ENCODE measurements at places on chromosomes 16 and 17. TPM values are rescaled to one million over a fixed set of nuclear protein-coding genes. Genes with fewer than 3 reads are reported as not detected.

The NRN1L gene
- total RNA-seq: 0.83 TPM

The RNF222 gene
- 0.11 TPM for total RNA-seq

The RASD1 gene
- total RNA-seq: 0.74 TPM

The EEF2KMT gene
- 20.5 TPM for total RNA-seq

The GPR179 gene
- total RNA-seq: not detected

The PEMT gene
- 51.7 TPM for total RNA-seq

The CFAP119 gene
- total RNA-seq: 3.8 TPM

The KRTAP3-1 gene
- total RNA-seq: not detected

- no peak for DNase-seq
Observed at GRCh38 chr17:40295488-40296436, 8.1 kb downstream of the CDC6 start.

GRCh38 chr16:50640919-50641817 is 39.9 kb downstream of the SNX20 start:
- no peak for DNase-seq

- DNase-seq: no peak
Observed at GRCh38 chr16:68131813-68132706, 46.9 kb downstream of the NFATC3 start.

DNA sequence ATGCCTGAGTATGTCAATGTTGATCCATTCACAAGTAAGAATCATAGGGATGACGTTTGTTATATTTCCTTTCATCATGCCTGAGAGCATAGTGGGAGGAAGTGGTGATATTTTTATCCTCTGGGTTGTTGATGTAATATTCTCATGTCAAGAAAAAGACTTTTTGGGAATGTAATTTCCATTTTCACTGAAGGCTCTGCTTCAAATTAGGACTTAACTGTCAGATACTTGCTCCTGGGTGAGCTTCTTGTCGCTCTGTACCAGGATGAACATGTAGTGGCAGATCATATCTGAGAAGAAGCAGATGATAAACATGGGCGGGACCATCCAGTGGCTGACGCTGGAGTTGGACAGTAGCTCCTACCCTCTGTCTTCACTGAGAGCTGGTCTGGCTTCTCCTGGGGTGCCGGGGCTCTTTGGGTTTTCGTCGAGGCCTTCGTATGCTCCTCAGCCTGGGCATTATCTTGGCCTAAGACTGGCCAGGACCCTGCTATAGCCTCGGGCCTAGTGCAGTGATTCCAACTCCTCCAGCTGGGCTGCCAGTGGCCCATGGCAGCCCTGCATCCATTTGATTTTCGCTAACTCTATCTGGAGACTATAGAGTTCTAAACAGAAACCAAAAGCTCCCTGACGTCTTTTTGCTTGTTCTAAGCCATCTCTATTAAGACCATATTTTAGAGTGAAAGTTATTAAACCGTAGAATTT is 19.7 kb downstream of the CYB5B start:
- DNase-seq: peak; percentile 19

GRCh38 chr17:43354371-43354770 is 44.4 kb upstream of the ARL4D start:
- DNase-seq: no peak

DNA sequence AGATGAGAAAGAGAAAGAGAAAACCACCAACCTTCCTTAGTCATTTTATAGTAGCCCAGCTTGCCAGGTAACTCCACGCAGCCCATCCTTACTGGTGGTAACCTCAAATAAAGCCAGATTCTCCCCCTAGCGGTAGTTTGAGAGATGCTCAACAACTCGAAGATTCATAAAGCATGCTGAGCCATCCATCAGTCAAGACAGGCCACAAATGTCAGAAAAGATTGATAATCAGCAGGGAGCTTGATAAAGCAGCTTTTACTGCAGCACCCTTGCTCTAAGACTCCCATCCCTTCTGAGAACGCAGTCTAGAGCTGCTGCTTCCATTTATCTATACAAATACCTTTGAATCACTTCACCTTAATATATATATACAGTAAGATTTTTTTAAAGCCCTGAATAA is 451.5 kb upstream of the HSBP1 start:
- DNase-seq: peak; percentile 24

GRCh38 chr17:63474174-63474573 is 2.7 kb upstream of the ACE start:
- DNase-seq: no peak

DNA sequence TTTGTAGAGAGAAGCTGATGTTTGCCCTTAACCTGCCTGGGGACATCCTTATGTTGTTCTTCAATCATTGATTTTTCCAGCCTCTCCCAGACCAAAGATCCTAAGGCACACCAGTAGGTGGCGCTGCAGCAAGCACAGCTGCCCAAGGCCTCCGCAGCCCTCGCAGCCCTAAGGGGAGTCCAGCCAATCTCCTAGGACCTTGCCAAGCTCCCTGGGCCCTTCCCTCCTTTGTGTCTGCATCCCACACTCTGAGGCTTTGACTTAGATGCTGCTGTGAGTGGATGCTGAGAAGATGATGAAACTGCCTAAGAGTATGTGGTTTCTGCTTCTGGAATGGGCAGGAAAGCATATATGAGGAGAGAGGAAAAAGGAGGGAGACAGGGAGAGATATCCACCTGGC is 47.1 kb downstream of the SPACA3 start:
- DNase-seq: peak; percentile 34

GRCh38 chr17:78048346-78049292 is 79.9 kb downstream of the TMC6 start:
- no peak for DNase-seq

DNA sequence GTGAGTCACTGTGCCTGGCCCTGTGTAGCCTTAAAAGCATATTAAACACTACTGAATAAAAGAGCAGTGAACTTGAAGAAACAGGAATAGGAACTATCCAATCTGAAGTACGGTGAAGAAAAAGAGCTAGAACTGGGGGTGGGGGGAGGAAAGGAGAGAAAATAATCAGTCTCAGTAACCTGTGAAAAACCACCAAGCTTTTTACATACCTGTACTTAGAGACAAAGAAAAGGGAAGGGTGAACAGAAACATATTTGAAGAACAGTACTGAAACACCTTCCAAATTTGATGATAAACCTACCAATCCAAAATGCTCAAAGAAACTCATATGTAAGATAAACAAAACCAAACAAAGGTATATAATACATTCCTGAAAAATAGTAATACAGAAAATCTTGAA is 77.5 kb downstream of the USP32 start:
- no peak for DNase-seq

GRCh38 chr17:27776882-27777624 is 23.3 kb downstream of the NOS2 start:
- DNase-seq: no peak

- no peak for DNase-seq
Observed at GRCh38 chr17:45718791-45719190, 65.3 kb upstream of the CRHR1 start.

DNA sequence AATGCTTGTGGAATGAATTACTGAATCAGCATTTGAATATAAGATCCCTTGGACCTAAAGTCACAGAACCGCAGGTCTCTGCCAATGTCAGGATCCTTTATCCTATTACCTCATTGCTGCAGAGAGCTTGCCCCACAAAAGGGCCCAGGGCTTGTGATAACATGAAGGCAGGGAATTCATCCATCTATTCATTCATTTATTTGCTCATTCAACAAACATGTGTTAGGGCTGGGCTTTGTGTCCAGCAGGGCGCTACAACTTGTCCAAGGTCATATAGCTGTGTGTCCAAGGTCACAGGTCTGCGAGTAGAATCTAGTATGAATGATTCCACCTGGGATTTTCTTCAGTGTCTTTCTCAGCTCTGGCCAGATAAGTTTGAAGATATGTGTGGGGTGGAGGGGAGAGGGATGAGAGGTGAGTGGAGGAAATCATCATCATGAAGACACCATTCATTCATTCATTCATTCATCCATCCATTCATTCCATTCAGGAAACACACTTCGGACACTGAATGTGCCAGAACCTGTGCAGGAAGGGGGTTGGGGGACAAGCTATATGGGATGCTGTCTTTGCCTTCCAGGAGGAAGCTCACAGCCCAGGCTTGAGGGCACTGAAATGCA is 1.3 kb upstream of the UNC45B start:
- no peak for DNase-seq

- no peak for DNase-seq
Observed at GRCh38 chr16:78576941-78577340, 477.5 kb downstream of the WWOX start.

DNA sequence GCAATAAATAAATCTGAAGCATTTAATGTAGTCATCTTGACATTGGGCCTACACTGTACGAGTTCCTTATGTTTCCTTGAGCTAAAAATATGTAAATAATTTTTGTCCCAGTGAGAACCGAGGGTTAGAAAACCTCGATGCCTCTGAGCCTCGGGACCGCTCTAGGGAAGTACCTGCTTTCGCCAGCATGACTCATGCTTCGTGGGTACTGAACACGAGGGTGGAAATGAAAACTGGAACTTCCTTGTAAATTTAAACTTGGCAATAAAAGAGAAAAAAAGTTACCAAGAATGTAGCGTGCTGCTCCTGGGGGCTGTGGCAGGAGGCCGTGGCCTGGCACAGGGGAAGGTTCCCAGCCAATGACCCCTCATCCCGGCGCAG is 74.1 kb downstream of the SOCS1 start:
- DNase-seq: peak; percentile 59

DNA sequence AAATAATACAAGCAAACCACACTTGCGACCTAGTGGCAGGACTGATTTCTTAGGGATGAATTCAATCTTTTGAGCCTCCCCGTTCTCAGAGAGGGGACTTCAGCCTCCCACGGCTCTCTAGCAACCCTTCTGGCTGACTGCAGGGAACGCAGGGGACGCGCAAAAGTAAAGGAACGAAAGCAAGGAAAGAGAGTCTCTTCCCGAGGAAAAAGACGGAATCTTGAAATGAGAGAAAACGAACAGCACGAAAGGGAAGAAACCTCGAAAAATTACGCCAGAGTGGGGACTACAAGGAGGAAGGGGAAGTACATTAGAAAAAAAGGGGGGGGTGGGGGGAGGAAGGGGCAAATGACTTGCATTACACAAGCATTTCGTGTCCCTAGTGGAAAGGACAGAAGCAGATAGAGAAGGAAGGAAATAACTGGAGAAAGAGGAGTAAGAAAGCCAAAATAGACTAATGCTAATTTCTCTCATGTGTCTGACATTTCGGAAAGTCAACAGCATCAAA is 1.2 kb downstream of the GRB2 start:
- peak; percentile 68 for DNase-seq

GRCh38 chr16:67247192-67248072 is at the start of gene FHOD1:
Gene FHOD1 (minus strand): TSS chr16:67247481. CDS start chr16:67247410, 71 bp downstream.
- peak; percentile 99 for DNase-seq

DNA sequence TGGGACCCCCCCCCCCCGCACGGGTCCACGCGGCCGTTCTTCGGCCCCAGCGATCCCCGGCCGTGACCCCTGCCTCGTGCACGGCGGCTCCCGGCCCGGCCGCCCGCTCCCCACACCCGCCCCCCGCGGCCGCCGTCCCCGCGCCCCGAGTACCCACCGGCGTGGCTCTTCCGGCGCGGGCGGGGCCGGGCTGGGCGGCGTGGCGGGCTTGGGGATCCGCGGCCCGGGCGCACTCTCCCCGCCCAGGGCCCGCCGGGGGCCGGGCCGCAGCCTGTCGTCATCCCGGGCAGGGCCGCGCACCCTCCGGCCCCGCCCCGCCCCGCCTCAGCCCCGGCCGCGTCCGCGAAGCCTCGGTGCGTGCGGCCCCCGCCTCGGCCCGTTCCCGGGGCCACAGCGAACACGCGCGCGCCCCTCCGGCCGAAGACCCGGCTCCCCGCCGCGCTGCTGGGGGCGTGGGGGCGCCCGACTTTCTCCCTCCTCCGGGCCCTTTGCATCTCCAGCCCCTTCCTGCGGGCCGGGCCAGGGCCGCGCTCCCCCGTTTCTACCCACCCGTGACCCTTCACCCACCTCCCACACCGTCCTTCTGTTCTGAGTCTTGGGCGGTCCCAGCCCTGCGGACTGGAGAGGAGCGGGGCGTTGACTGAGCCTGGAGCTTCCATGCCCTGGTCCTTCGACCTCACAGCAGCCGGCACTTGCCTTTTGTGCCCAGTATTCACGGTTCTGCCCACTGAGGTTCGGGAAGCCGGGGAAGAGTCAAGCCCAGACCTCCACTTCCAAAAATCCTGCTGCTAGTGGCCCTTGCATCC is 840 bp downstream of the MYO1C start:
- DNase-seq: no peak

GRCh38 chr16:671353-672131 is 3.6 kb downstream of the RHOT2 start:
- no peak for DNase-seq

GRCh38 chr17:29870836-29871465 is 59.1 kb downstream of the SSH2 start:
- DNase-seq: no peak

DNA sequence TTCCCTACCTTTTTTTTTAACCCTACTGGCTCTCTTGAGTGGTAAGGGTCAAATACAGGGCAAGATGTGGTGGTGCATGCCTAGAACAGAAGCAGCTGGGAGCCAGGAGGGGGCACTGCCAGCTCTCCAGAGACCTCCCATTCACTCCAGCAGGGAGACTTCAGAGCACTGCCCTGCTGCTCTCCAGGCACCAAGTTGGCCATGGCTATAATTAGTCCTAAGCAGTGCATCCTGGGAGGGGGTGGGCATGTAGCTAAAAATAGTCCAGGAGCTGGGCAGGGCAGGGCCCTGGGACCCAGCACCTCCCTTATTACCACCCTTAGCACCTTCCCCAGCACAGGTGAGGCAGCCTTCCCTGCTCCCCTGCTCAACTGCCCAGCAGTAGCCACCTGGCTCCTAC is 3.5 kb downstream of the CORO6 start:
- DNase-seq: peak; percentile 57

- no peak for DNase-seq
Observed at GRCh38 chr16:23807028-23807427, 28.8 kb upstream of the PRKCB start.

DNA sequence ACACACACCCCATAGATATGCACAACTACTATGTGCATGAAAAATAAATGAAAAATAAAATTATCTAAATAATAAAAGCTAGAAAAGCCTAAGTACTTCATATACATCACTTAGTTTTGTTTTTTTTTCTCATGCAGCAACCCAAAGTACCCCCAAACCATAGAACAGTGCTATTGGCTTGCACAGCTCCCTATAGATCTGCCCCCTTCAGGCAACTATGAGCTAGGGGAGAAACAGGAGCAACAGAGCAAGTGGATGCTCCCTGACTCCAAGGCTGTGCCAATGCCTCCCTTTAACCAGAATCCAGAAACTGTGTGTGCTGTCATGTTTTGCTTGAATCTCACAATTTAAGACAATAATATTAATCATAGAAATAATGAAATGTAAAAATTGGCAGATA is 605.5 kb downstream of the TOX3 start:
- no peak for DNase-seq

DNA sequence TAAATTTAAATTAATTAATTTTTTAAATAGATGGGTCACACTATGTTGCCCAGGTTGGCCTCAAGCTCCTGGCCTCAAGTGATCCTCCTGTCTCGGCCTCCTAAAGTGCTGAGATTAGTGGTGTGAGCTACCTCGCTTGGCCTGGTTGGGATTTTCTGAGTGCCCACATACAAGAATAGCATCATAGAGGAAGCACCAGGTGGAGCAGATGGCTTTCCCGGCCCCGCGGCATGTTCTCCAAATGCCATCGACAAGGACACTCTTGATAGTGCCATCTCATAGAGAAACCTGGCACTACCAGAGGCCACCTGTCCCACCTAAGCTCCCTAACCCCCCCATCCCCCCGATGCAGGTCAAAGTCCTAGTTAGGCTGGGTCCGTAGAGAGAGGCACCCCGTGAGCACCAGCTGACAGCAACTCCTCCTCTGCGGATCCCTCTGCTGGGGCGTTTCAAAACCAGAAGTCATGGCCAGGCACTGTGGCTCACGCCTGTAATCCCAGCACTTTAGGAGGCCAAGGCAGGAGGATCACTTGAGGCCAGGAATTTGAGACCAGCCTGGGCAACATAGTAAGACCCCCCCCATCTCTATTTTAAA is 65.9 kb downstream of the DNAH3 start:
- DNase-seq: no peak

GRCh38 chr16:6362321-6362720 is 970.3 kb upstream of the RBFOX1 start:
- no peak for DNase-seq

All from activated CD8-positive, alpha-beta T cell treated with anti-CD3 and anti-CD28 coated beads for 36 hours (primary cell).